A549 treated with ZK216348 at 1 μM for 4 hours (cell line): ENCODE measurements at places on chromosomes 12 and 14. TPM values are rescaled to one million over a fixed set of nuclear protein-coding genes. Genes with fewer than 3 reads are reported as not detected.

TMEM132D gene
- total RNA-seq, result not detected in 5 replicates

SIX6 gene
- not detected in 5 replicates for total RNA-seq

MANSC4 gene
- total RNA-seq, result not detected in 5 replicates

CELA1 gene
- not detected in 5 replicates for total RNA-seq

GLIPR1 gene
- 23.6 to 31.6 TPM (median 30.9 TPM) in 5 replicates for total RNA-seq

SNW1 gene
- total RNA-seq, result 63.8 to 83.6 TPM (median 78.5 TPM) in 5 replicates

KIF26A gene
- 1.3 to 4.6 TPM (median 4.2 TPM) in 5 replicates for total RNA-seq

CLEC4D gene
- total RNA-seq, result not detected in 5 replicates

CLEC6A gene
- total RNA-seq, result not detected in 5 replicates

SLC38A6 gene
- total RNA-seq, result 10.2 to 24.3 TPM (median 19.1 TPM) in 5 replicates

GPR65 gene
- total RNA-seq, result not detected in 5 replicates

PRKAB1 gene
- total RNA-seq, result 30.5 to 36.8 TPM (median 32.5 TPM) in 5 replicates

SPIC gene
- total RNA-seq, result not detected in 5 replicates

OR4E2 gene
- not detected in 5 replicates for total RNA-seq

KERA gene
- not detected in 5 replicates for total RNA-seq

ZNF839 gene
- 5.8 to 7.2 TPM (median 6.6 TPM) in 5 replicates for total RNA-seq

ACSS3 gene
- 0.04 to 0.06 TPM in 2 of 5 replicates, not detected in the others for total RNA-seq

TAS2R46 gene
- not detected in 5 replicates for total RNA-seq

TUNAR gene
- total RNA-seq, result not detected in 5 replicates

LRRC43 gene
- 0.16 TPM in 1 of 5 replicates, not detected in the others for total RNA-seq

ABHD12B gene
- not detected in 5 replicates for total RNA-seq

PLEK2 gene
- total RNA-seq, result 18.2 to 25.9 TPM (median 20.9 TPM) in 5 replicates

SDR39U1 gene
- total RNA-seq, result 33.1 to 53.2 TPM (median 49.6 TPM) in 5 replicates

RIPK3 gene
- not detected in 5 replicates for total RNA-seq

SLC39A5 gene
- total RNA-seq, result 0.21 TPM in 1 of 5 replicates, not detected in the others

OTUB2 gene
- total RNA-seq, result 3.1 to 4.8 TPM (median 3.8 TPM) in 5 replicates

AQP2 gene
- total RNA-seq, result not detected in 5 replicates

MRPL42 gene
- 45.9 to 81.1 TPM (median 48.8 TPM) in 5 replicates for total RNA-seq

DDX11 gene
- total RNA-seq, result 32.0 to 51.8 TPM (median 47.3 TPM) in 5 replicates

RIMBP2 gene
- not detected in 5 replicates for total RNA-seq

IGF1 gene
- total RNA-seq, result not detected in 5 replicates

GALC gene
- 9.5 to 13.2 TPM (median 12.2 TPM) in 5 replicates for total RNA-seq

ASCL1 gene
- total RNA-seq, result not detected in 5 replicates

PCED1B gene
- 27.6 to 31.6 TPM (median 30.3 TPM) in 5 replicates for total RNA-seq
